ENCODE measurements at places on chromosomes 5 and 9.

DNA sequence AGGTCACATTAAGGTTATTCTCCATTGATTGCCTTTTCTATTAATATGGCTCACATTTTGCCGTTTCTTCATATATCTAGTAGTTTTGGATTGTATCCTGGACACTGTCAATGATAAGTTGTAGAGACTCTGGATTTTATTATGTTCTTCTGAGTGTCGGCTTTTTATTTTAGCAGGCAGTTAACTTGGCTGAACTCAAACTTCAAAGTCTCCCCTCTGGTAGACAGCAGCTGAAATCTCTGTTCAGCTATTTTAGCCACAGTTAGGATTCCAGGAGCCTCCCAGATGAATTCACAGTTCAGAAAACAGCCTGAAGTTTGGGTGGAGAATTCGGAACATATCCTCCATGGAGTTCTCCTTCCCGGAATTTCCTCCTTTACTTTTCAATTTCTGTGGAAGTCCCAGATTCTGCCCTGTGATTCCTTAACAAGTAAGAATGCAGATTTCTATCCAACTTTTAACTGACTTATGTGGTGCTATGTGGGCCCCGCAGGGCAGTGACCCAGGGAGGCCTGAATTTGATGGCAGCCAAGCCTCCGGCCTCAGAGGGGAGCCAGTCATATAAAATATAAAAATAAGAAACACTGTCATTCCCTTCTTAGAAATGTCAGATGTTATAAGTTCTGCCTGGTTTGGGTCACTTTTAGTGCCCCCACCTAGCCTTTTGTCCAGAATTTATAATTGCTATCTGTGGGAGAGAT is 39.3 kb upstream of the MVB12B start:
- DNase-seq, result no peak

DNA sequence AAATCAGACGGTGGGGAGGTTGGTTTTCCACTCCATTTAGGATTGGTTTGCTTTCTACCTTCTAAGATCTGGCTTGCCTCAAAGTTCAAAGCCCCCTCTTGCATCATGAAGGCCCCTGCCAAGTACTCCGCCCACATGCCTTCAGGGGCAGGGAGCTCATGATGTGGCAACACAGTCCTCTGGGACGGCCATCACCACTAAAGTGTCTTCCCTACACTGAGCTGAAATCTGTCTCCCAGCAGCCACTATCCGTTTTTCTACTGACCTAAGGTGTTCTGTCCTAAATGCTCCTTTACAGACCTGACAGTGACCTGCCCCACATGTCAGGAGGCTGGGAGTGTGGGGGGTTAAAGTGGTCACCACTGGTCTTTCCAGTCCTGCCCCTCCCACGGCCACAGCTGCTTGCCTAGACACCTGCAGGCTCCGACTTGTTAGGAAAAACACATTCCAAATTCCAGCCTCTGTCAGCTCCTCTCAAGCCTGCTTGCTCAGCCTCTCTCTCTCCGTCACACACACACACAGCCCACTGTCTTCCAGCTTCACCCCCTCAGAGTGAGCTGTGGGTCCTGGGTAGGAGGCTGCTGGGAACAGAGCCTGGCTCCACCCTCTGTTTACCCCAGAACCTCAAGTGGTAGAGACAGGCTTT is 44.9 kb downstream of the SHB start:
- peak; percentile 52 for DNase-seq

- no peak for DNase-seq
Measured at GRCh38 chr5:37665272-37665671, 174.6 kb downstream of the GDNF start.

DNA sequence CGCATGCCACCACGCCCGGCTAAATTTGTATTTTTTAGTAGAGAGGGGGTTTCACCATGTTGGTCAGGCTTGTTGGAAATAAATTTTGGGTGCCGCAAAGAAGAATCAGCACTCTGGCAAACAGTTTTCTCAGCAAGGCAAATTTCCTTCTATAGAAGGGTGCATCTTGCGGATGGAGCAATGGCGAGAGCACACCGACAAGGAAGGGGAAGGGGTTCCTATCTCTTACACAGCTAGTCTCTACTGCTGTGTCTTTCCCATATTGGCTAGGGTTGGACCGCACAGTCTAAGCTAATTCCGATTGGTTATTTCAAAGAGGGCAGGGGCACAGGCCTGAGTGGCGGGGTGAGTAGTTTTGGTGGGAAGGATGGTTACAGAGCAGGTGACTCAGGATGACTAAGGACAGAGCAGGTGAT is 707 bp downstream of the GTF3C5 start:
- DNase-seq, result no peak

DNA sequence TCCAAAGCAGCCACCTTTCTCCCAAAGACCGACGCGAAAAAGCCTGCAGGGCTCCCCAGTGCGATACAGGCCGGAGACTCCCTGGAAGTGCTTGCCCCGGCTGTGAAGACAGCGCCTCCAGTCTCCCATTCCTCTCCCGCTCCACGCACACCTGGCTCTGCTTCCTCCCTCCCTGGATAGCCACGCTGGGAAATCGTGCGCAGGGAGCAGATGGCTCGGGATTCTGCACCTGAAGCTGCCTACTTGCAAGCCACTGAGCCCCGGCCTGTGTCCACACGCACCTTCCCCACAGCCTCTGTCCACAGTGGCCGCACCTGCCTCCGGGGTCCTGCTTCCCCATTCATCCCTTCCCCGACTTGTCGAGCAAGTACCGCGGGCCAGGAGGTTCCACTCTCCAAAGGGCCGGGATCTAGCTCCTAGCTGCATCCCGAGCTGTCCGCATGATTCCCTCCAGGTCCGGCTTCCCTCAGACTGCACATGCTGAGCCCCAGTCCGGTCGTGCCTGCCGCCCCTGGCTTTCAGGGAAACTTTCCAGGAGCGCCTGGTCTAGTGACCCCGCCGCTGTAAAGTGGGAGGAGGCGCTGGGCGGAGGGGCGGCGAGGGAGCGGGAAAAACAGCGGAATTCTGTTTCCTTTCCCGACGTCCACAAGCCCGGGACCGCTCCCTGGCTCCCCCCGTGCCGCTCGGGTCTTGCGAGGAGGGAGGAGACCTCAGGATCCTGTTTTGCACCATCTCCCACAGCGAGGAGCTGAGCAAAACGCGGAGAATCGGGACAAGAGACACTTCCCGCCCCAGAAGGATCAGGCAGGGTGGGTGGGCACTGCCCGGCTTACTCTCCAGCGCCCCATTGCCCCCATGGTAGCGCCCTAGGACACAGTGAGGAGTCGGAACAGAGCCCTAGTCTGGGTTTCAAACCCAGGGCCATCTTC is 2.0 kb downstream of the SEMA6A start:
- DNase-seq, result peak; percentile 12

- no peak for DNase-seq
Measured at GRCh38 chr5:168110870-168111832, 180.3 kb upstream of the WWC1 start.

GRCh38 chr9:132016456-132016855 is 63.2 kb downstream of the MED27 start:
- no peak for DNase-seq

DNA sequence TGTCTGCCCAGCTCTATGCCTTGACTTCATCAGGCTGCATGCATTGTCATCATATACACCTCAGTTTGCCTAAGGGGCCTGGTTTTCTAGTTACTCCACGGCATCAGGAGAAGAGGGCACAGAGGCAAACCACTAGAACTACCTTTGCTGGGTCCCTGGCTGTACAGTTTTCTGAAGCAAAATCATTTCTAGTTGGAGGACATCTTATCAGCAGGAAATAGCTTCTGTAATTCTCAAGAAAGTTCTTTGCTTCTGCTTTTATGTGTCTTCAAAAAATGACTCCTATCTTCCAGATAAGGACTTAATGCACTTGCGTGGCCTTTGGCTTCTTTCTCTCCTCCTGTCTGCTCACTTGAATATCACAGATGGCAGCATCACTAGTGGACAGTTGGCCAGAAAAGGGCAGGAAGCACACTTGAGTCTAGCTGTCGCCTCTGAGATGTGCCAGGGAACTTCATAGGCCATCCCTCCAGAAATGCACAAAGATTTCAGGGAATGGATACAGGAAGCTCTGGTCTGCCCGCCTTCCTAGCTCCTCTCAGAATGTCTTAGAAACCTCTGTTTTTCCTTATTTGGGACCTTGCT is 22.4 kb upstream of the LTC4S start:
- no peak for DNase-seq

- peak; percentile 78 for DNase-seq
Measured at GRCh38 chr9:94812343-94812742, 85.8 kb downstream of the AOPEP start.

DNA sequence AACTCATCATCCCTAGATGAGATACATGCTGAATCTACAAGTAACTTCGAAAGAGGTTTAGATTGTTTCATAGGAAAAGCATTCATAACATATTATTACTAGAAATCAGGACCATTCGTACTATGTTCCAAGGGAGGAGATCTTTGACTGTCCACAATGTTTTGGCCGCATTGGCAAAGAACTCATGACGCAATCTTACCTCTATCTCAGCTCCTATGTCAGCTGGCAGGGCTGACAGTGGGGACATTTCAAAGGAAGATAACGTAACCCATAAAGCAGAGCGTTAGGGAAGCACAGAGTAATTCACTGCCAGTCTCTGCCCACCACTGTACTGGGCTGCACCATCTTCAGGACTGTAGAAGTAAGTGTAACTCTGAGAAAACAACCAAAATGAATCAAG is 69.7 kb downstream of the EFNA5 start:
- no peak for DNase-seq

GRCh38 chr5:111960476-111961215 is 203.7 kb upstream of the NREP start:
- peak; percentile 14 for DNase-seq

- no peak for DNase-seq
Measured at GRCh38 chr9:126329476-126330275, 3.0 kb downstream of the MVB12B start.

DNA sequence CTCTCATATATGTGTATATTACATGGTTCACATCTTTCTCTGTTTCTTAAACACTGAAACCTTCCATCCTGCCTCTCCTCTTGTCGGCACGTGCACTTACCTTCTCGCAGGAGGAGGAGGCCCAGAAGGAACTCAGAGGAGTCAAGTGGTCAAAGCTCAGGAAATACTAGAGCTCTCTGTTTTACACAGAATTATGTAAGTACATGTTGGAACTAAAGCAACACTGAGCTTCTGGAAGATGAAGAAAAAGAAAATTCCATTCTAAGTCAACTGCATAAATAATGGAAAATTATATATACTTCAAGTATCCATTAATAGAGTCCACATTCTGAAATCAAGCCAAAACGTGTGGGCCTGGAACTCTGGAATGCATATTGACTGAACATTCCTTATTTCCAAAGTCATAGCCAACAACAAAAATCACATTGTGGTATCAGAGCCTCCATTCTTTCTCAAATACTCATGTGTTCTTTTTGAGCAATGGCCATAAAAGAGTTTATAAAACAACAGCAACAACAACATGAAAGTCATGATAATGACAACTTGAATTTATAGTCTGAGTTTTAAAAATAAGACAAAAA is 121.5 kb upstream of the RAI14 start:
- peak; percentile 74 for DNase-seq

All from AG20443 (cell line).